Stimulated activated CD8-positive, alpha-beta memory T cell treated with anti-CD3 and anti-CD28 coated beads, Interleukin-4, amount 100 ng/mL, for 1 hour (primary cell): ENCODE measurements at places on chromosomes 11 and 22.

GRCh38 chr22:38871360-38872171 is 450 bp downstream of the CBX6 start:
- DNase-seq: no peak

- DNase-seq: no peak
Observed at GRCh38 chr11:93256623-93257022, 58.8 kb upstream of the SLC36A4 start.

- no peak for DNase-seq
Observed at GRCh38 chr11:88484873-88485621, 147.5 kb upstream of the CTSC start.

GRCh38 chr22:22603470-22603947 is 40.9 kb upstream of the GGTLC2 start:
- DNase-seq: no peak

DNA sequence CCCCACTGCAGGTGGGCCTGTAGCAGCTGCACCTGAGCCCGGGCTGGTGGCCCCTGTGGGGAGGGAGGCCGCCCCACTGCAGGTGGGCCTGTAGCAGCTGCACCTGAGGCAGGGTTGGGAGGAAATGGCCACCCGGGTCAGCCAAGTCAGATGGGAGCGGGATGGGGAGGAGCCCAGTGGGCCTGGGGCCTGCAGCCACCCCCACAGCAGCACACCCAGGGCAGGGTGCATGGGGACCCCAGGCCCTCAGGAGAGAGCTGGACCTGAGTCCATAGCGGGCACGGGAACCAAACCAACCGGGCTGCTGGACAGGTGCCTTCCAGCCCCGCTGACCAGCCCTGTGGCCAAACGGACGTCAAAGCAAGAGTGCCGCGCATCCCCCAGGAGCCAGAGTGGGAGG is 61.7 kb downstream of the BRD1 start:
- no peak for DNase-seq

GRCh38 chr11:127247261-127247851 is 246.8 kb upstream of the KIRREL3 start:
- DNase-seq: no peak

- no peak for DNase-seq
Observed at GRCh38 chr11:120539667-120540369, 28.3 kb downstream of the GRIK4 start.

DNA sequence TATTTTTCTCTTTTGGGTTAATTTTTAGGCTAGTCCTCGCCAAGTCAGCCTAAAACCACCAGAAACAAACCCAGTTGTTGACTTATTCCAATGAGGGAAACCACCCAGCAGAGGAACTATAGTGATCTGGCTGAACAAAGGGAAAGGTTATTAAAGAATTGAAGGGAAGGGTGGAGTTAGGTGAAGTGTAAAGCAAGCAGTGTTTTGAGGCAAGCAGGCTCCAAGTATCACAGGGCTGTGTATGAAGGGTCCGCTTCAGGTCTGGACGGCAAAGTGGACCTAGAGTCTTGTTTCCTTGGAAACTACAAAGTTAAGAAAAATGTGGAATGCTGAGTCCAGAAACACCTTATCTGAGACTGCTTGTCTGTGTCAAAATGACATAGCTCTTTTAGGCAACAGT is 3.2 kb upstream of the TCN2 start:
- no peak for DNase-seq

DNA sequence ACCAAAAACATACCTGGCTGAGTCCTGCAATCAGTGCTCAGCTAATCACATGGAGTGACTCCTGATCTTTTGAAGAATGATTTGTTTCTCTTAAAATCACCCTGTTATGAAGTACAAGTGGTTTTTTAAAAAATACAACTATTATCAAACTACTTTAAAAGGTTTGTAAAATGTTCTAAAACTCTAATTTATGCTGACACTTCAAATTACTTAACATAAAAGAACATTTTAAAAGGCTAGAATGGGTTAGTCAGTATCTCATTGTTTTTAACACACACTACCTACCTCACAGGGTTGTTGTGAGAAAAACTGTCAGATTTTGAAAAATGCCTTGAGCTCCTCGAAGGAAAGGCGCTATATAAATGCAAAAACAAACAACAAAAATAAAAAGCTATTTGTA is 33.2 kb downstream of the KMT5B start:
- no peak for DNase-seq

DNA sequence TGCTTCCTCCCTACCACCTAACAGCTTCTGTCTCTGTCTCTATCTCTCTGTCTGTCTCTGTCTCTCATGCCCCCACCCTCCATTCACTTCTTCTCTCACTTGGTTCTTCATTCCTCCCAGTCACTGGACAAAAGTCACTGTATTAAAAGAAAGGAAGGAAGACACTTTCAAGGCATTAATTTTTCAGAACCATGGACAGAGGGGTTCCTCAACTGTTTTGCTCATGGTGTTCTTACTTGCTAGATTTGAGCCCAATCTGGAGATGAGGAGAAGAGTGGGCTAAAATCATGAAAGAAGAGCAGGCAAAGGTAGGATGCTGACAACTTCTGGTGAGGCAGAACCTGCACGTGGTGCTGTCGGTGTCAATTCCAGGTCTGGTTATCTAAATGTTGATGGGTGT is 116.7 kb upstream of the LARGE1 start:
- DNase-seq: no peak

- DNase-seq: no peak
Observed at GRCh38 chr11:1933416-1934334, 13.5 kb upstream of the MRPL23 start.

DNA sequence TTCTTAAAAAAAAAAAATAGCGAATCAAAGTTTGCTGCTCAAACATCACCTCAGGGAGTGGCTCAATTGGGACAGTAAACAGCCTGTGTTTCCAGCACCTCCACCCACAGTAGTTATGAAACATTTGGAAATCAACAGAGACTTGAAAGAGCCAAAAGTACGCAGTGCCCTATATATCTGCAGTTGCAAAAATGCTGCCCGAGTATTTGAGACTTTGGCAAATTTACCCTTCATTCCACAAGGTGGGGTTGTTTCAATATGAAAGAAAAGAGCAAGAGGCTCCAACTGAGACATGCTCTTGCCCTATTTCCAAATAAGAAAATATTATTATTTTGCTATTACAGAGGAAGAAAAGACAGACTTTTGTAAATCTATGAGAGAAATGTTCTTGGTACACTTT is 851.1 kb upstream of the RAG2 start:
- DNase-seq: no peak

GRCh38 chr22:20388200-20388599 is 5.8 kb upstream of the ZNF74 start:
- no peak for DNase-seq

DNA sequence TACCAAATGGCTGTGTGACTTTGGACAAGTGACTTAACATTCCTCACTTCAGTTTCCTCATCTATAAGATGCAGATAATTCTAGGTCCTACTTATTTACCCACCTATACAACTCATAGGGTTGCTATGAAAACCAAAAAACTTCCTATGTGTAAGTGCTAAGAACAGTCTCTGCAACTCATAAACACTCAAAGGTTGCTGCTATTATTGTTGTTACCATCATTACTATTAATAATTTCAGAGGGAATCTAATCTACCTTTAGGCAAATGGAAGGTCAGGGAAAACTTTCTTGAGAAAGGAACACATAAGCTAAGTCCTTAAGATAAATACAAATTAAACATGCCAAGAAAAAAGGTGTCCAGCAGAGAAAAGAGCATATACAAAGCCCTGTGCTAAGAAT is 40.5 kb downstream of the SIK3 start:
- no peak for DNase-seq

GRCh38 chr11:123719452-123719851 is 22.0 kb downstream of the ZNF202 start:
- DNase-seq: no peak

GRCh38 chr22:42962295-42963230 is 52.4 kb downstream of the PACSIN2 start:
- no peak for DNase-seq

DNA sequence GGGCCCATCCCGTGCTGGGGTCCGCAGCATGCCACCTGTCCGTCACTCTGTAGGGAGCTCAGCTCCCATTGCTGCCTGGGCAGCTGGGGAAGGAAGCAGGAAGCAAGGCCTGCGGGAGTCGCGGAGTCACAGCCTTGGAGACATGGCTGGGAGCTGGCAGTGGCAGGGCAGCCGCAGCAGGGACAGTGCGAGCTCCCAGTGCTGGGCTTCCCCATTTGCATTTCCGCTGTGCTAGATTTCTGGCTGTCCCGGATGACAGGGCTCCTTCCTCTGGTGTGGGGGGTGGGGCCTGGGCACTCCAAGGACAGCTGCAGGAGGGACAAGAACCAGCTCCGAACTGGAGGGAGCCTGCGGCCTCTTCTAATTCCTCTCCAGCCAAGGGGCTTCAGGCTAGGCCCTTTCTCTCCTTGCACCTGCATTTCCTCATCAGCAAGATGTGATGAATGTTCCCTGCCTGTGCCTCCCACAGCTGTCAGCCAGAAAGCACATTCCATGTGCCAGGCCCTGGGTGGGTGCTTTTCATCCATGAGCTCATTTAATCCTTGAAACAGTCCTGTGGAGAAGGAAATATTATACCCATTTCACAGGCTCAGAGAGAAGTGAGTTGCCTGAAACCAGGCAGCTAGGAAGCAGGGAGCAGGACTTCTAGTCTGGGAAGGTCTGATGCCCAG is 48.0 kb downstream of the MYO7A start:
- DNase-seq: no peak

- DNase-seq: no peak
Observed at GRCh38 chr11:41622707-41623359, 163.4 kb upstream of the LRRC4C start.

- no peak for DNase-seq
Observed at GRCh38 chr22:30747493-30747892, 52.8 kb downstream of the OSBP2 start.

DNA sequence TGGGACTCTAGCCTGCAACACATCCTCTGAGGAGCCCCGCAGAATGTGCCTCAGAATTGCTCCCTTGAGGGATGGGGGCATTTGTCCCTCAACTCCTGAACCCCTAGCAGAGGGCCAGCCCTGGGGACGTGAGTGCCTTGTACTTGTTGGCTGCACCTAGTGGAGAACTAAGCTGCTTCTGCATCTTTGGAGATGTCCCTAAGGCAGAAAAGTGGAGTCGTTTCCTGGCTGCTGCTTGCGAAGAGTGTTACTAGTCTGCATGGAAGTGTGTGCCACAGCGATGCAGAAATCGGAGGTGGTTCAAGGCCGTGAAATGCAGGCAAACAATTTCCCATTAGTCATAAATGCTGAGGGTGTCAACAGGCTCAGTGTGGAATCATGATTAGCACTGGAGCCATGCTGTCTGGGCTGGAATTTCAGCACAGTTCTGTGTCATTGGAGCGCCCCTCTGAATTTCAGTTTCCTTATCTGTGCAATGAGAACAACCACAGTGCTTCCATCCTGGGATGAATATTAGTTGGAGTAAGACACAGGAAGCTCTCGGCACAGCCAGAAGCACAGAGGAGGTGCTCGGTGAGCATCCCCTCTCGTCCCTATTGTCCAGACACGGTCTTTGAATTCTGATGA is 56.5 kb downstream of the MIAT start:
- no peak for DNase-seq

GRCh38 chr22:43144949-43145348 is 1.8 kb upstream of the MCAT start:
- DNase-seq: no peak

- DNase-seq: no peak
Observed at GRCh38 chr11:46333394-46333947, 13.8 kb upstream of the DGKZ start.

DNA sequence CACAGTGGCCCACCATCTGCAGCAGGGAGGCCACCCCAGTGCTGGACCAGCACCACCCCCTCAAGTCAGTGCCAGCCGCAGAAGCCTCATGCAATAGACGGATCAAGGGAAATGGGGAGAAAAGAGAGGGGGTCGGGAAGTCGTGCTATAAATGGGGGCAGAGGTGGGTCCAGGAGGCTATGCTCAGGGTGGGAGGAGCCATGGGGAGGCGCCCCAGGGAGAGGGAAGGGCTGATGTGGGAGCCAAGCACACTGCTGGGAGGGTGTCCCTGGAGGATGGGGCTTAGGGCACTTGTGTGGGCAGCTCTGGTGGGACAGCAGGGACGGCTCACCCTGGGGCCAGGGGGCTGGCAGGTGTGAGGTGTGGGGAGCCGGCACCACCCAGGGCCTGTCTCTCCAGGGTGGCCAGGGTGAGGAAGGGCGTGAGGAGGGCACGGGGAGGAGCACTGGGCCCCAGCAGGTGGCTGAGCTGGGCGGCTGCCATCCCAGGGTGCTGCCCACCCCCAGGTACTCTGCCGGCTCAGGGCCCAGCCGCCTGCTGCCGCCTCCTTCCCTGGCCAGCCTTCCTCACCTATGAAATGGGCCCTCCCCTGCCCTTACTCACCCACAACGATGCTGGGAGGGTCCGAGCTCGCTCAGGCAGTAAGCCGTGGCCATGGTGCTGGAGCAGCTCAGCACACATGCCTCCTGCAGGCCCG is 18.0 kb downstream of the PHLDA2 start:
- DNase-seq: no peak

DNA sequence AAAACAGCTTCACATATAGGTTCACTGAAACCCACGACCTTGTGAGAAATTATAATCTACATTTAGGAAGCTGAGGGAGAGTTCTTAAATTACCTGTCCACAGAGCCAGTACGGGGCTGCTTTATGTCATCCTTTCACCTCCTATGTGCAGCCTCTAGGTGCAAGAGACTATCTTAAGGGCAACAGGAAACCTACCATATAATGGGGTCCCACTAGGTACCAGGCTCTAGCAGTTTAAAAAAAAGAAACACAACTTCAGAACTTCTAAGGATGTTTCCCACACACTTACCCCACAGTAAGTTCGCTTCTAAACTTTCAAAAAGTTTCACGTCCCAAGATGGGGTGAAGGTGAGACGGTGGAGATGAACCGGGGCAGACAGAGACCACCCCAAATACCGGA is 573 bp downstream of the STK33 start:
- no peak for DNase-seq

DNA sequence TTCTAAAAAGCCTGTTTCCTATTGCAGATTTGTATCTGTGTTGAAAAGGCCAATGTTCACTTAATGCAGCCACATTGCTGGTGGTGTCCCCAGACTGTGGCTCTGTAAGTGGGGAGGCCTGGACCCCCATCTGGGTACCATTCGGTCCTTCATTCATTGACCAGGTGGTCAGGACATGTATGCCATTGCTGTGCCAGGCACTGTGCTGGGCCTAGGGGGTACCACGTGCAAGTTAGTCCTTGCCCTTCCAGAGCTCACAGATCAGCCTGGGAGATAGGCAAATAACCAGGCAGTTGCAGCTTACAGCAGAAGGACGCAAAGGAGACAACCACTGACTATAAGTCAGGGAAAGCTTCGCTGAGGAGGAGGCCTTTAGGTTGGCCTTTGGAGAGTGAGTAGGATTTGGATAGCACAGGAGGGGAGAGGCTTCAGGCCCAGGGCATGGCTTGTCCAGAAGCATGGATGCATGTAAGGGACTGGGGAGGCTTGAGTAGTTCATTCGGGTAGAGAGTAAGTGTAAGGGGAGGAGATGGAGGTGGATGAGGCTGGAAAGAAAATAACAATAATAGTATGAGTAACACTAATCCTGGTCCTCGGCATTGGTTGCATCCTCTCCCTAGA is 5.0 kb downstream of the PRDM11 start:
- DNase-seq: no peak

- DNase-seq: no peak
Observed at GRCh38 chr11:19736831-19737230, 24.2 kb downstream of the NAV2 start.

- DNase-seq: no peak
Observed at GRCh38 chr11:43392713-43393112, 34.0 kb downstream of the TTC17 start.

GRCh38 chr11:95605271-95605940 is 184.2 kb downstream of the FAM76B start:
- DNase-seq: no peak

GRCh38 chr11:88249706-88250105 is 74.5 kb upstream of the RAB38 start:
- no peak for DNase-seq
